SJSA1 (cell line): ENCODE measurements at places on chromosomes 1 and 21.

- no peak for DNase-seq
These were observed 288.9 kb downstream of the LRRIQ3 start for GRCh38 chr1:73909043-73909562.

- no peak for DNase-seq
These were observed 1.8 kb upstream of the PRXL2B start for GRCh38 chr1:2584686-2585317.

DNA sequence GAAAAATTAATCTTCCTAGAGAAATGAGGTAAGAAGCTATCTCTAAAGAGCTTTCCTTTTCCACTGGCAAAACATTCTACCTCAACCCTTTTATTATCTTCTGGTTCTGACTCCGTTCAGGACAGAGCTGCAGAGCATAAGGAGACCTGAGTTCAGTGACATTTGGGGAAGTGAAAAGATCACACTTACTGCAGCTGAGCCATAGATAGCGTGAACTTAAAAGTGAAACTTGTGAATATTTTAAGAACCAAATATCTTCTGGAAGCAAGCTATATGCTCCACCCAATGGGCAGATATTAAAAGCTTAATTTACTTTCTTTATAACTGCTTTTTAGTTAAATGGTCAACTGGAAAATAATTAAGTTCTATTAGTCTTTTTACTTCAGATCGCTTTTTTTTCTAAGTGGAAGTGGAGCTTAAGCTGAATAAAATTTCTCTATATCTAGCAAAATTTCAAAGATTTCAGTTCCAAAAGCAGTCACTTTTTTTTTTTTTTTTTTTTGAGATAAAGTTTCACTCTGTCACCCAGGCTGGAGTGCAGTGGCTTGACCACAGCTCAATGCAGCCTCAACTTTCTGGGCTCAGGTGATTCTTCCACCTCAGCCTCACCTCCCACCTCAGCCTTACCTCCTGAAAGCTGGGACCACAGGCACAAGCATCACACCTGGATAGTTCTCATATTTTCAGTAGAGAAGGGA, 11.9 kb downstream of the PTPN22 start:
- no peak for DNase-seq

GRCh38 chr1:98044766-98045165, 123.9 kb upstream of the DPYD start:
- DNase-seq: no peak

- DNase-seq: no peak
These were observed 122.3 kb downstream of the XCL2 start for GRCh38 chr1:168421399-168422004.

DNA sequence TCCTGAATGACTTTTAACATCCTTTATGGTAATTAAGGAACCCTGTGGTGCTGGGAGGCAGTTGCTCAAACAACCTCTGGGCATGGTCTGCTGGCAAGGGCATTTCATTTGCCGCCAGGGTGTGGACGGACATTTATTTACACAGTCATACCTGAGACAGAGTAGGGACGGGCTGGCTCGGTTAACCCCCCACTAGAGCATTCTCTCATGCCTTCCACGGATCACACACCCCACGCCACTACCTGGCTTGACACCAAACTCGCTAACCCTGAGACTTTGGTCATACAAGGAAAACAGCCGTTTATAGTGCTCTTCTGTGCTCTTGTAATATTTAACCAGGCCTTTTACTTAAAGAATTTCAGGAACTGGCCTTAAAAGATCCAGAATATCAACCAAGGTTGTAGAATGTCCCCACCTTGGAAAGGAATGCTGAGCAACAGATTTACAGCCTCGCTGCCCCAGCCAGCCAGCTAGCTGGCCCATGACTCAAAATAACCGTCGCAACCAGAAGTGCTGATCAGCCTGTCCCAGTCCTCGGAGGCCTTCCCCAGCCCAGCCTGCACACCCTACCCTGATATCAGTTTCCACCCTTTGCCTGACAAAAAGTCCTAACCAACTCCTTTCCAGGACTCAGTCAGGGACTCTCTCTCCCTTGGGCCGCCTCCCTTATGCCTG, 6.5 kb upstream of the PDXK start:
- DNase-seq: no peak

GRCh38 chr1:179545321-179545720, 30.4 kb downstream of the NPHS2 start:
- no peak for DNase-seq

DNA sequence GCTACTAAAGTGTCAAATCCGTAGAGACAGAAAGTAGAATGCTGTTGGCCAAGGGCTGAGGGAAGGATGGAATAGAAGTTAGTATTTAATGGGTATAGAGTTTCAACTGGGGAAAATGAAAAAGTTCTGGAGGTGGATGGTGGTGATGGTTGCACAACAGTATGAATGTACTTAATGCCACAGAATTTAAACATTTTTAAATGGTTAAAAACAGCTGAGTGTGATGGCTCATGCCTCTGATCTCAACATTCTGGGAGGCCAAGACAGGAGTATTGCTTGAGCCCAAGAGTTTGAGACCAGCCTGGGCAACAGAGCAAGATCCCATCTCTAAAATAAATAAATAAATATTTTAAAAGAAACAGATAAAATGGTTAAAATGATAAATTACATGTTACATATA, 44.5 kb downstream of the PIK3R3 start:
- no peak for DNase-seq

- DNase-seq: no peak
These were observed 59.9 kb upstream of the CACNA1E start for GRCh38 chr1:181423301-181423918.

DNA sequence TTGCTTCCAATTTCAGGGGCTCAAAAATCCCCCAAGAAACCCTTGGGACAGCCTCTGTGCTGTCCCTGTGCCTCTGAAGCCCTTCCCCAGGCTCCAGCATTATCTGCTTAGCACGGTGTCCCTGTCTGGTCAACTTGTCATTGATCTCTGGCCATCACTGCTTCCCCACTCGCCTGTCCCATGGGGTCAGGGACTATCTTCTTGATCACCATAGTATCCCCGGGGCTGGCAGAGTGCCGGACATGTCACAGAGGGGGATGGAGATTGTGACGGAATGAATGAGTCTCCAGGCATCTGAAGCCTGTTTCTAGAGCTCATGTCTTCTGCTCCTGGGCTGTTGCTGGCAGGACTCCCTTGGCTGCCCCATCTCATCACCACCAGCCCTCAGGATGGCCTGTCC, 99.4 kb upstream of the VAMP3 start:
- DNase-seq: no peak

GRCh38 chr1:208132287-208132882, 111.8 kb downstream of the PLXNA2 start:
- DNase-seq: peak; percentile 71

GRCh38 chr1:177423090-177423489, 252.3 kb downstream of the BRINP2 start:
- DNase-seq: no peak

DNA sequence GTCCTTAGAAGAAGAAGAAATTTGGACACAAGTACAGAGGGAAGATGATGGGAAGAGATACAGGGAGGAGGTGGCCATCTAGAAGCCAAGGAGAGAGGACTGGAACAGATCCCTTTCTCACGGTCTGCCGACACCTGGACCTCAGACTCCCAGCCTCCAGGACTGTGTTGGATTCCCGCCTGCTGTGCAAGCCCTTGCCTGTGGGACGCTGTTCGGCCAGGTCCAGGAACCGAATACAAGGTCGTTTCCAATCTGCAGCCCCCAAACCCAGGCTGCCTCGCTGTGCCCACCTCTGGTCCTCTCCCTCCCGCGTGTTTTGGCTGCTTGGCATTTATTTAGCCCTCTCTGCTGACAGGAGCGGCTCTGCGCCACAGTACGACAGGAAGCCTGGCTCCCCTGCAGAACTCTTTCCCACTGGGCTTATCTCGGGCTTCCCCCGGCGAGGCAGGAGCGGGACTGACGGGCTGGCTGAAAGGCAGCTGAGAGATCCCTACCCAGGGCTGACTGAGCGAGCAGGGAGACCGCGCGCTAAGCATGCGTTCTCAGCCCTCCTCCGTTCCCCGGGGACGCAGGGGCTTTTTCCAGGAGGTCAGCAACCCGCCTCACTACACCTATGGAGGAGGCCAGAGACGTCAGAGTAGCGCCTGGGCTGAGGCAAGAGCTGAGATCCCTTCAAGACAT, 238.4 kb downstream of the TNR start:
- DNase-seq: no peak

- DNase-seq: no peak
These were observed 332.1 kb downstream of the KIF26B start for GRCh38 chr1:245486775-245487470.

DNA sequence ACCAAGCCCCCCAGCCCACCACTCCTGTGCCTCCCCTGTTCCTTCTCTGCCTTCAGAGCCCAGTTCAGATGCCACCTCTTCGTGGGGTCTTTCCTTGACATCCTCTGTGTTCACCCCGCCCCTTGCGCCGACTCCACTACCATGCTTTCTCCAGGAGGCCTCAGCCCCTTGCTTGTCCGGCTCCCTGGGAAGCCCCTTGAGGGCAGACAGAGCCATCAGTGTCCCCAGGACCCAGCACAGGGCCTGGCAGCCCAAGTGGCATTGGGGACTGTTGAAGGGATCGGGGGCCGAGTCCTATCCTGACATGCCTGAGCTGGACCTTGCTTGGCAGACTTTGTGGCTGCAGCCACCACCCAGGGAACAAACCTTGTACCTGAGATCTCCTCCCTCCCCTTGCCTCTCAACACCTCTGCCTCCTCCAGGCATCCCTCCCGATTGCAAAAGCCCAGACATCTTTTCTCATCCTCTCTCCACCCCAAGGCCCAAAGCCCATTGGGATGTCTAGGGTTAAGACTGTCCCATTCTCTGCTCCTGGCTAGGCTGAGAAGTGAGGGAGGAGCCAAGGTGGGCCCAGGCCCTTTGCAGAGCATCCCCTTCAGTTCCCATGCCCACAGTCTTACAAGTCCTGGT, 3.4 kb downstream of the CLDN19 start:
- no peak for DNase-seq

DNA sequence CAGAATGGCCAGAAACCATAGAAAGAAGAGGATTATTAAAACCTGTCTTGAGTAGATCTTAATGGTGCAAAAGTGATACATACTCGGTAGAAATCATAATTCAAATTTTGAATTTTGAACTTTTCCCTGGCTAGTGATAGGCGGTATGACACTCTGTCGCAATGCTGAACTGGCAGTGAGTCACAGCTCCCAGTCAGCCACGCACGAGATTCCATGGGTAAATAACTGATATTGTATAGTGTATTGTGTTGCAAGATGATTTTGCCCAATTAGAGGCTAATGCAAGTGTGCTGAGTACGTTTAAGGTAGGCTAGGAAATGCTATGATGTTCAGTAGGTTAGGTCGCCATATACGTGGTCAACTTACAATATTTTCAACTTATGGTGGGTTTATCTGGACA, 207.0 kb downstream of the SIPA1L2 start:
- no peak for DNase-seq

DNA sequence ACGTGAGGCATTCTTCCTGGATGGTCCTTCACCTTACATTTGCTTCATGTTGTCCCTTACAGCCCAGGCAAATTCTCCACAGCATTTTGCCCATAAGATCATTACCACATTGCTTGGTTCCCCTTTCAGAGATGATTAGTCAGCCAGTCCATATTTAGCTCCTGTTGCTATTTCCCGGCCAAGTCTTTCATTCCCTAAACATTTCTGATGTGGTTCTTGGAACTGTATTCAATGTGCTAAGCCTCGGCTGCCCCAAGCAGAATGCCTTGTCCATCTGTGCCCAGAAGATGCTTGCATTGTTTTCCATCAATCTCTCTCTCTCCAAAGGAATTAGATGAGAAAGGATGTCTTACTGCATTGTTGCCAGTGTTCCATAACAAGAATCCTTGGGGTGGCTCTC, 420.9 kb upstream of the CAMK1G start:
- no peak for DNase-seq

DNA sequence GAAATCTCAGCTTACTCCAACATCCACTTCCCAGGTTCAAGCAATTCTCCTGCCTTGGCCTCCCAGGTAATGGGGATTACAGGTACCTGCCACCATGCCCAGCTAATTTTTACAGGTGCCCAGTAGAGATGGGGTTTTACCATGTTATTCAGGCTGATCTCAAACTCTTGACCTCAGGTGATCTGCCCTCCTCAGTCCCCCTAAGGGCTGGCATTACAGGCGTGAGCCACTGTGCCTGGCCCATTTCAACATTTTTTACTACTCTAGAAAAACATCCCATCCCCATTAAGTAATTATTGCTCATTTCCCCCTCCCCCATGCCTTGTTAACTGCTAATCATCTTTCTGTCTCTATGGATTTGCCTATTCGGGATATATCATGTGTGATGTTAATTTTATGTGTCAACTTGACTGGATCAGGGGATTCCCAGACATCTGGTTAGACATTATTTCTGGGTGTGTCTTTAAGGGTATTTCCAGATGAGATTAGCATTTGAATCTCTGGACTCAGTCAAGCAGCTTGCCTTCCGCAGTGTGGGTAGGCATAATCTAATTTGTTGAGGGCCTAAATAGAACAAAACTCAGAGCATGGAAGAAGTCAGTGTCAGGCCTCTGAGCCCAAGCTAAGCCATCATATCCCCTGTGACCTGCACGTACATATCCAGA, 33.0 kb upstream of the ZBTB8B start:
- no peak for DNase-seq

GRCh38 chr1:83854456-83854855, 144.5 kb downstream of the TTLL7 start:
- DNase-seq: no peak

DNA sequence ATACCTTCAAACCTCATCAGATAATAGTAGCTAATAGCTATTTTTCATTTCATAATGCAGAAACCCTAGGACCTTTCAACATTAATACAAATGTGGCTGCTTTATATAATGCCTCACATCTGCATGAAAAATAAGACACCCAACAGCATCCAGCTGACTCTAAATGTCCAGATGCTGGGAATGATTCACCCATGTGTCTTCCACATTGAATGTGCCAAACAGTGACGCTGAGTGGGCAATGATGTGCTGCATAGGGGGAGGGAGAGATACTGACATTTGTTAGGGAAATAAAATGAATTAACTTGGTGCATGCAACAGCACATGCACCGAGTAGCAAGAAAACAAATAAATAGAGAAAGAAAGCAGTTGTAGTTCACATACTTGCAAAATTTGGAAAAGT, 199.3 kb downstream of the DSCAM start:
- no peak for DNase-seq

DNA sequence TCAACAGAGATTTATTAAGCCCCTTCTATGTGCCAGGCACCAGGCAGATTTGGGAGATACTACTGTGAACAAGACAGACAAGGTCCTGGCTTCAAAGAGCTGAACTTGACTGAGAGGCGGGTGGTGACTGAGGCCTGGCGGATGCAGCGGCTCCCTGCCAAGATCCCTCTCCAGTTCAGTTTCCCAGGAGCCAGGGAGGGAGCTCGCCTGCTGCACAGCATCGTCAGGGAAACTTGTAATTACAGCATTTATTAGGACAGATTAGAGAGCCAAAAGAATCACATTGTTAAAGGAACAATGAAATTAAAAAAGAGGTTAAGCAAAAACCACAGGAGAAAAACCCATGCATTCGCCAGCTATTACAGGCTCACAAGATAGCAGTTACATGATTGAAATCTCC, 55.3 kb downstream of the ETS2 start:
- DNase-seq: no peak
